ENCODE measurements at places on chromosomes 11 and 22.

GRCh38 chr22:20149257-20150250 is 1.3 kb downstream of the CCDC188 start:
- no peak for DNase-seq

DNA sequence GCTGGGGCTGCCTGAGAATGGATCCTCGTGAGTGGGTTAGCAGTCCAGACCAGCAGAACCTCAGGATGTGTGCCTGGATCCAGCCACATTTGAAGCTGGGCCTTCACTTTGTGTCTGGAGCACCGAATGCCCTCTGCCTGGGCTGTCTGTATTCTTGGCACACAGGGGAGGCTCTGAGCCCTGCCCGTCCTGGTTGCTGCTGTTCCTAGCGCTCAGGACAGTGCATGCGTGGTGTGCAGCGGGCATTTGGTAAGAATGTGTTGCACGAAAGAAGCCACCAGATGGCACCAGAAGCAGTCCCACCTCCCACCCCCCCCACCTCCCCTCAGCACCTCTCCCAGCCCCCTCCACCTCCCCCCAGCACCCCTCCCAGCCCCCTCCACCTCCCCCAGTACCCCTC is 4.1 kb upstream of the MAPK11 start:
- DNase-seq, result no peak

GRCh38 chr11:60349990-60350389 is 22.9 kb downstream of the MS4A6E start:
- no peak for DNase-seq

DNA sequence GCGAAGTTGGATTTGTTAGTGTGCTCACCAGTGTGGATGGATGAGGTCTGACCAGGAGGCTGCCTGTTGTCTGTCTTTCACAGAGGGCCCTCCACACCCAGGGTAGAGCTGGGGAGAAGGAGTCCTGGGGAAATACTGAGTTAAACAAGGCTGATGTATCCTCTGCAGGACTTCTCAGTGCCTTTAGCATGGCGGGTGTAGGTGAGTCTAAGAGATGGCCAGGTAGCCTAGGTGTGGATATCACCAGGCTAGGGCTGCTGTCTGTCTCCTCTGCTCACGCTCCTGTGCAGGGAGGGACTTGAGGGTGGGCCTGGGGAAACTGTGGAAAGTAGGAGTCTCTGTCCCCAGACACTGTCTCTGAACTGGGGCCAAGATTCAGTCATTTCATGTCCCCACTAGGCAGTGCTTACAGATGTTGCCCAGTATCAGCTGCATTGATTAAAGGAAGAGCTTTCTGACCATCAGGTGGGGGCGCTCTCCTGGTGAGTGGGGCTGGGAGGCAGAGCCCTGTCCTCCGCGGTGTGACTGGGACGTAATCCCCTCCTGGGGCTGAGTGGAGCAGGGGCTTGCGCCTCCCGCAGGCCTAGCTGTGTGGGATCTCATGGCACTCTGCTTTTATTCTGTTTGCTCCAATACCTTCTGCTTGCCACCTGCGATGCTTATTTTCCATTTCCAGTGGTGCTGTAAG is 35.5 kb upstream of the CCDC188 start:
- no peak for DNase-seq

- DNase-seq, result no peak
Measured at GRCh38 chr11:19935507-19935906, 222.9 kb downstream of the NAV2 start.

- DNase-seq, result no peak
Measured at GRCh38 chr11:64097468-64098317, 62.0 kb downstream of the FLRT1 start.

DNA sequence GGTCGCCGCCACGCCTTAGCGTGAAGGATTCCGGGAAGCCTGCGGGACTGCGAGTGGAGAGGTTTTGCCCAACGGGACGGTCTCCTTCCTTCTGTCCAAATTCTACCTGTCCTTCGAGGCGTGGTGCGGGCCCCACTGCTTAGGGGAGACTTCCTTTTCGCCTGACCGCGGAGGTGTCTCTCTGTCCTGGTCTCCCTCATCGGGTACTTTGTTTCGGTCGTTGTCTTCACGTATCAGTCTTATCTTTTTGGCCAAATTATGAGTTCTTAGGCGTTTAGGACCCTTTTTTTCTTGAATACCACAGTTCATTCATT is 388 bp downstream of the HINFP start:
- no peak for DNase-seq

DNA sequence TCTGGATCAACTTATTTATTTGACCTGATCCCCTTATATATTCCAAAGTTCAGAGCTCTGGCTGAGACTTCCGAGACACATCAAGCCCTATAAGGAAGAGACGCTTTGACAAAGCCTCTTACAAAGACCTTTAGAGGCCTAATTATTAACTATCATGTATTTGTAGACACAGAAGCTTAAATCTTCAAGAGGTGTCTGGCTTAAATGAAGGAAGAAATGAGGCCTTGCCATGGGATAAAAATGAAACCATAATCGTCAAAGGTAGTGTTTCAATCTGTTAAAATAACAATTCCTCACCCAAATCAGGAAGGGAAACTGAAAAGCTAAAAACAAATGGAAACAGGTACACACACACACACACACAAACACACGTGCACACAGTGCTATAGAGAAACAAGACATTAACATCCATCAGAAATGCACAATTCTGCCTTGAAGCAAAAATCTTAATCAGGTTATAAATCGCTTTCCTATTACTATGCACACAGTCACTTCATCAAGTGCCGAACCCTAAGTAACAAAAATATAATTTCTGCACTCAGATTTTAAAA is 50.2 kb downstream of the PITPNB start:
- DNase-seq, result no peak

DNA sequence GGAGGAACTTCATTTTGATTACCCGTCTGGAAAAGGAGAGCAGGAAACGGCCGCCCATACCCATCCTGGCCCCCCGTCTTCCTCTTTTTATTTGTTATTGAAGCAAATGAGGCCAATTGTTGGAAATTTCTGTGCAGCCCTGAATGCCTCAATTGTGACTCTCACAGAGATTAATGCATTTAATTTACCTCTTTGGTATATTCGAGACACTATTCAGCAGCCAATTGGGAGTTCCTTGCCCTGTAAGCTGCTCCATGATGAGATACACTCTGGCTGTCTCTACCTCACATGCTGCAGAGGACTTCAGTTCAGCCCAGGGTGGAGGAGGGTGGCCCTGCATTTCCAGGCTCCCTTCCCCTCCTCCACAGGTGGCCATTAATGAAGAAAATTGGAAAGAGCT is 60.6 kb upstream of the NTM start:
- DNase-seq, result no peak

GRCh38 chr22:36144886-36145541 is 15.5 kb downstream of the APOL3 start:
- DNase-seq, result no peak

GRCh38 chr22:25888399-25889054 is 146.5 kb downstream of the MYO18B start:
- no peak for DNase-seq

DNA sequence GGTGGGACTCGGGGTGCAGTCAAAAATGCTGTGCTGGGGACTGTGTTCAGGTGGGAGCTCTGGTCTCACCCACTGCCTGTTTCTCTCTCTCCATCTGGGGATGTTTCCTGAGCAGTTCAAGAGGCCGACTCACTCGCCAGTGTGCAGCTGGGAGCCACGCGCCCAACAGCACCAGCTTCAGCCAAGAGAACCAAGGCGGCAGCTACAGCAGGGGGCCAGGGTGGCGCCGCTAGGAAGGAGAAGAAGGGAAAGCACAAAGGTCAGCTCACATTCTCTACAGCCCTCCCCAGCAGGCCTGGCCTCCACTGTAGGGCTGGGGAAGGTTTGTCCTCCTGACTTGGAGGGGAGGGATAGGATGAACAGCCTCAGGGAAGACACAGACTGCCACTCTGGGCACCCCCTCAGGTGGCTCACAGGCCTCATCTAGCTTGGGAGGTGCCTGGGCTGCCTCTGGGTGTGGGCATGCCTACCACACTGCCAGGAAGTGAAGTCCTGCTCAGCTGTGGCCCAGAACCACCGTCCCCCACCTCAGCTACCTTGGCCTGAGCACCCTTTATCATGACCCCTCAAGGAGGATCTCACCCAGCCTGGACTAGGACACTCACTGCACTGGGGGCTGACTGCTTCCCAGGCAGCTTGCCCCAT is 13.0 kb downstream of the TUB start:
- no peak for DNase-seq

DNA sequence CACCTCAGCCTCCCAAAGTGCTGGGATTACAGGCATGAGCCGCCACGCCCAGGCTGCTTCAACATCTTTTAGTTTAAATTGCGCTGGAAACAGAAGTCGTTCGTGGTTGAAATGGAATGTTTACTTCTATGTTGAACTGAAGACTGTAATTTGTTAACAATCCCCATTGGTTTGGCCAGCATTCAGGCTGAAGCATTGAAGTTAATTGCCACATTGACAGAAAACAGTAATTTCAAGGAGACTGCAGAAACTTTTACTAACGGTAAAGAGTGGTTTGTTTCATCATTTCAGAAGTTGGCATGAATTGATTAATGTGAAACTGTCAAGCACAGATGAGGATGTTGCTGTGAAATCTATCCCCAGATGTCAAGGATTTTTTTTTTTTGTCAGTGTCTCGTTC is 14.2 kb downstream of the AP5B1 start:
- DNase-seq, result no peak

DNA sequence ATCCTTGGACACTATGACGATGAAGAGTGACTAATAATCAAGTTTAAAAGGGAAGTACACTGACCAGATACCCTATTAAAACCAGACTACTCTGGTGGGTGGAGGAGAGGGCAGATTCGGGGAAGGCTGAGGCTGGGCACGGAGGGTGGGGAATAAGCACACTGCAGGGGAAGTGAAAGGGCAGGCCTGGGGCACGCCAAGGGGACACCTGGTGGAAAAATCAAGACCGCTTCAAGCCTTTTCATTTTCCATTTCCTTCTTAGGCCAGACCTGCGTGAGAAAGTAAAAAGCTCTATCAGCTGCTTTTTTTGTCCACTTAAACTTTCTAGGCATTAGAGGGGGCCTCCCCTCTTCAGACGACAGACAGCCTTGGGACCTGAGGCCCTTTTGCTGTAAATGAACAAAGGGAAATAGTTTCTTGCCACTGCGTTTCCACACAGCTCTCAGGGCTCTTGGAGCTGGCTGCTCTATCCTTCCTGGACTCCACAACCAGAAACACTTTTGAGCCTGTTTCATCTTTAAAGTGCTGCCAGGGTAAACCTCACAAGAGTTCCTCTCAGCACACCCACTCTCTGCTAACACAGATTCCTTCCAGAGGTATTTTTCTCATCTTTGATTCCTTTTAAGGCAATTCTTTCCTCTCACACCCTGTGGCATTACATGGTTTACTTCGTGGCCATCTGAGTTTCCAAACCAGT is 25.0 kb upstream of the SERPIND1 start:
- no peak for DNase-seq

DNA sequence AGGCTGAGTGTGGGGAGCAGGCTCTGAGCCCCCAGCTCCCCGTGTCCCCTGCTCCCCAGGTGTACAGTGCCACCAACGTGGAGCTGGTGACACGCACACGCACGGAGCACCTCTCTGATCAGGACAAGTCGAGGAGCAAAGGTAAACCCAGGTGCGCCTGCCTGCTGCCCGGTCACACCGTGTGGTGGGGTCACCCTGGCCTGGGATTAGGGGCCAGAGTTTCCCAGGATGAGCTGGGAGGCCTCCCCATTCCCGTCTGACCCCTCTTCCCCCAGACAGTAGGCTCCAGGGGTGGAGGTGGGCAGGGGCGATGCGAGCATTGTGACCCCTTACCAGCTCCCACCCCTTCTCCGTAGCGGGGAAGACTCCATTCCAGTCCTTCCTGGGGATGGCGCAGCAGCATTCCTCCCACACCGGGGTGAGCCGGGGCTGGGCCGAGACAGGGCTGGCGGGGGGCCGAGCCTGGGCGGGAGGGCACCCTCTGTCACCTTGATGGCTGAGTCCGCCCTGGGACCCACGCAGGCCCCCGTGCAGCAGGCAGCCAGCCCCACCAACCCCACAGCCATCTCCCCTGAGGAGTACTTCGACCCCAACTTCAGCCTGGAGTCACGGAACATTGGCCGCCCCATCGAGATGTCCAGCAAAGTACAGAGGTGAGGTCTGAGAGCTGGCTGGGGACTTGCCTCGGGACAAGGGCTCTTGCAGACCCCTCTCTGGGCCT is 3.7 kb upstream of the SSH3 start:
- DNase-seq, result no peak

- no peak for DNase-seq
Measured at GRCh38 chr11:106311531-106312230, 234.2 kb downstream of the AASDHPPT start.

GRCh38 chr22:29393019-29393608 is 4.7 kb upstream of the AP1B1 start:
- DNase-seq, result no peak

DNA sequence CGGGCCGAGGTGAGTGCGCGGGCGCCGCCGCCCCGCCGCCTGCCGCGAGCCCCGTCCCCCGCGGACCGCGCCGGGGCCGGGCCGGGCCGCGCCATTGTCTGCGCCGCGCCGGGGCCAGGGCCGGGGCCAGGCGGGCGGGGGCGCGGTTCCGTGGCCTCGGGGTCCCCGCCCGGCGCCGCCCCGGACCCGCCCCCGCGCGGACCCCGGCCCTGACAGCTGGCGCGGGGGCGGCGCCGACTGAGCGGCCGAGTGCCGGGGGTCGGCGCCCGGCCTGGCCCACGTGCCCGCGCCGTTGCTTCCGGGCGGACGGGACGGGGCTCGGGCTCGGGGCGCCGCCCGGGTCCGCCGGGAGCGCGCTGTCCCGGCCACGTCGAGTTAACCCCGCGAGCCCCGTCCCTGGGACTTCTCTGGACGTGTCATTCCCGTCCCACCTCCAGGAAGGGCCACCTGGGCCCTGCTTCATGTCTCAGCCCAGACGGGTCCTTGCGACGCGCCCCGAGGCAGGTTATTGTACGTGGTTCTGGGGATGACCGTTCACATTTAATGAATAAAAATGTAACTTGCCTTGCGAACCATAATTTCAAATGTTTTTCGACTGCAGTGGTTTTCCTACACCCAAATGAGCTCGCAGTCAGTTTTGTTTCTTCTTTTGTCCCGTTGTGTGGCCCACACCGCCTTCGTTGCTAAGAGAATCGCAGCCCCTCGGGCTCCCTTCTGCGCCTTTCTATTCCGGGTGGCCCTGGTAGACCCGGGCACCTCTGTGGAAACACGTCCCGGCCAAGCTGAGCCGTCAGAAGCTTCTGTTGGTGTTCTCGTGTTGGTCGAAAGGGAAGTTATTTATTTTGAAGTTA is 562 bp downstream of the ZBED4 start:
- DNase-seq, result no peak

- no peak for DNase-seq
Measured at GRCh38 chr11:11669233-11669846, 47.5 kb upstream of the GALNT18 start.

- no peak for DNase-seq
Measured at GRCh38 chr22:39132871-39133524, 19.5 kb downstream of the CBX7 start.

DNA sequence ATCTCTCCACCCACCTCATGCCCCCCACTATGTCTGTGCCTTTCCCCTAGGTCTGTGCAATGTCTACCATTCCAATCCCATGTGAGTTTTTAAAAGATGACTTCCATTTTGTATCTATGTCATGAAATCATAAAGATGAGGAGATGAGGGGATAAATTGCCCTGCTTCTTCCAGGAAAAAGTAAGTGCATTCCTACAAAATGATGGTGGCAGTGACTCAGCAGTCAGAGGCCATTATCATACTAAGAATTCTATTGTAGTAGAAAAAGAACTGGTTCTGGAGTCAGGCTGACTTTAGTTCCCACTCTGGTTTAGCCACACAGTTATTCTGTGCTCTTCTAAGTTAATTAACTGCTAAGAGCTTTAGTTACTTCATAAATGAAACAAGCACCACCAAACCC is 89.6 kb upstream of the API5 start:
- DNase-seq, result no peak

- no peak for DNase-seq
Measured at GRCh38 chr11:134906356-134906955, 494.4 kb upstream of the B3GAT1 start.

- no peak for DNase-seq
Measured at GRCh38 chr11:75347781-75348566, 3.5 kb downstream of the ARRB1 start.

Data from NCI-H2107 (cell line).